ENCODE measurements at places on chromosomes 6 and 20.

DNA sequence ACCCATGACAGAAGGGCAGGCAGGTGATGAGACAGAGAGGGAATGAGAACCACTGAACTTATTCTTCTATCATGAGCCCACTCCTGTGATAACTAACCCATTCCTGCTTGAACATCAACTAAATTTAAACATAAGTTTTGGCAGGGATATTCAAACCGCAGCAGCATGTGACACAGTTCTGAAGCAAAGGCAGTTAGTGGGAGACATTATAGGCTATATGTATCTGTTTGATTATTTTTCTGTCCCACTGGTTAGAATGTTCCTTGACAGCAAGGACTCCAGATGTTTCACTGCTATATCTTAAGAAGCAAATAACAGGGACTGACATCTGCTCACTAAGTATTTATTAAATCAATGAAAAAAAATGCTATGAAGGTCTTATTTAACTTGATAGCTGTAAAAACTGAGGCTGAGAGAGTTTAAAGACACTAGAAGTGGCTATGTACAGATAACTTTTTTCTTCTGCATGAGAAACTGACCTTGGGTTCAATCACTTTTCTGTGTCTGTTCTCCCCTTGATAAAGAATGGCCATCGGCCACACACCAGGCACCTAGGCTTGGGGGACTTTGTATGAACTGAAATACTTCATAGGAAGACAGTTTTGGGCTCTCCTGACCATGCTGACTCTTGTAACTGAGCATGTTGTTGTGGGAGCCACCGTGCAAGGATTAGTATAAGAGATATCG, 90.9 kb downstream of the CEP162 start:
- DNase-seq: no peak

GRCh38 chr6:25998379-25998778, 35.8 kb downstream of the TRIM38 start:
- DNase-seq: no peak

DNA sequence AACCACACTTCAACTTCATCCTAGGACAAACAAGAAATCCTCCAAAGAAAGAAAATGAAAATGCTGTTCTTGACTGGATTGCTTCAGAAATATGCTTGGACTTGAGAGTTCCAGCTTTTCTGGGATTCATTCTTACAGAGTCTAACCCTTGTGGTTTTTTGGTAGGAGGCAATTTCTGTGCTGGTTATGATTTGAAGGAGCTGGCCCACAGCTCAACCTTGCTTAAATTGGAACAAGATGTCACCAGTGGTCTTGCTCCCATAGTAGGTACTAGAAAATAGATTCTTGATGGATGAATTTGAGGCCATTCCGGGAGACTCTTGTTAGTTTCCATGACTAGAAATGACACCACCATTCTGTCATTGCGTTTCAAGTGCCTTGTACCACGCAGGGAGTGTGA, 54.3 kb upstream of the BMP6 start:
- DNase-seq: no peak

DNA sequence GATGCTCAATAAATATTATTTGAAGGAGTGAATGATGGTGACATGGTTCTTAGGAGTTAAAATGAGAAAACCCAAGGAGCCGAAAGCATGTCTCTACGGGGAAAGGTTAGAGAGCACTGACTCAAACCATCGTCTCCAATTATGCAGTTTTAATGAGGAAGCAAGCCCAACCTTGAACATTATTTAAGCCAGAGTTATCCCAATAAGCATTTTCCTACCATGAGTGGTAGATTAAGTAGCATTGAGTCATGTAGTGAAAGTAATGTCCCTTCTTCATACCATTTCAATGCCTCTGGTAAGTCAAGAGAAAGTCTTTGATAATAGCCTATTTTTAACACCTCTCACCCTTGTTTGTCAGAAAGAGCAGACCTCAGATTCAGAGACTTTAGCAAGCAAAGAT, 13.5 kb downstream of the TSHZ2 start:
- no peak for DNase-seq

- no peak for DNase-seq
These were observed 87.2 kb downstream of the DST start for GRCh38 chr6:56555438-56555872.

DNA sequence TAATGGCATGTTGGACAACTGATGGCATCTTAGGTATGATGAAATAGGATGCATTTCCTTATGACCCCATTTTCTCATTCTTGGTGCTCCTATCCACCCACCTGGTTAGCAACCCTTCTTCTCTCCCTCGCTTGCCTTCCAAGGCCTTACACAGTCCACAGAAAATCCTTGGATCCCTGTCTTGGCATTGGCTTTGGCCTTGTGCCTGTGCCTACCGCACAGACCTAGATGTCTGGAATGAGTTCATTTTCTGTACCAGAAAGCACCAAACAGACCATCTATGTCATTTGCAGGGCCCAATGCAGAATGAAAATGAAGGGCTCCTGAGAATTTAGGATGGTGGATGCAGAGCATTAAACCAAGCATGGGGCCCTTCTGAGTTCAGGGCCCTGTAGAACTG, 99.0 kb upstream of the LAMP5 start:
- DNase-seq: no peak

DNA sequence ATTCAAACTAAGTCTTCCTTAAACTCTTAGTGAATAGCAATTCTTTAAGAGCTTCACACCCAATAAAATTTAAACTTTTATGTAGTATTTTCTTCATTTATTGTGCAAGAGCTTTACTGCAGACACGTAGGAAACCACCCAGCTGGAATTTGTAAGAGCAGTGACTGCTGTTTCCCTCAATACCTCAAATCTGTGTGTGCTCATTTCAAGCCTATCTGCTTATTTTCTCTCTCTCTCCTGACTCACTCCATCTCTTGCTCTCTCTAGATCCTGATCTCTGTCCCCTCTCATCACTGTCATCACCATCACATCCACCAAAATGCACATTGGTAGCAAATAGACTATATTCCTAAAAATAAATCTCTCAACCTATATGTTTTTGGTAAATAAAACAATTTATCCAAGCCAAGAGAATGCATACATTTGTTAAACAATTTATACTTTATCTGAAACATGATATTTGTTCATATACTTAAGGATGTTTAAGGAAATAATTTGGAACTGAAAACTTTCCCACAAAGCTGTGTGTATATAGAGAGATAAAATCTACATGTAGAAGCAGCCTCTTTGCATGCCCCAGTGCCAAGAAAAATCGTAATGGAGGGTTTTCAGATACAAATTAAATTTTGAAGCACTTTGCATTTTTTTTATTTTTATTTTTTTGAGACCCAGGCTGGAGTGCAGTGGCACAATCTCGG, 273.0 kb downstream of the TFAP2A start:
- DNase-seq: no peak

- no peak for DNase-seq
These were observed 1.8 kb downstream of the SERPINB6 start for GRCh38 chr6:2969549-2969948.

- no peak for DNase-seq
These were observed 5.3 kb downstream of the HLA-B start for GRCh38 chr6:31351401-31352309.

DNA sequence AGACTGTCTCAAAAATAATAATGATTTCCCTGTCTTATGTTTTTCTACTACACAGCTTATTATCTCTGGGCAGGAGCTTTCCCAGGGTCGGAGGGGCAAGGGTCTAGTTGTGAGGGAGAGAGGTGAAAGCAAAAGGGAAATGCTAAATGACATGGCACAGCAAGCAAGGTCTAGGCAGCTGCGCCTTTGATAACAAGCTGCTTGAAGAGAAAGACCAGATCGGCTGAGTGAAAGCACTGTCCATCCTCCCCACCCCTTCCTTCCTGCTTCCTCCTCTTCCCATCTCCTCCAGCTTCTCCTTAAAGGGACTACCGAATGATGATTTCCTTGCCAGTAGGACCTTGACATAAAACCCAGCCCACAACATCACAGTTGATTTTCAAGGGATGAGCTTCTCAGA, 158.1 kb upstream of the AKAP12 start:
- no peak for DNase-seq

DNA sequence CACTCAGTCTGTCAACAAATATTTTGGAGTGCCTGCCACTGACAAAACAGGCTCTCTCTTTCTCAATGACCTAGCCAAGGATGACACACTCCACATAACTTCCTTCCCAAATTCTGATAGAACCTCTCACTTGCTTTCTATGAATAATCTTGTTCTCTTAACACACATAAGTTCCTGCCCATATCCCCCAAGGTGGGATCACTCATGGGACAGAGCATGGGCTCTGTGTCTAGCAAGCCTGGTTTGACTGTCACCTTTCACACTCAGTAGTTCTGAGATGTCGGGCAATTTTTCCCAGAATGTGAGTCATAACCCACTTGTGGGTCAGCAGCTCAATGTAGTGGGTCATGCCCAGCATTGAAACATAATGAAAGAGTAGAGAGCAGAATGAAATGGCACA, 78.1 kb downstream of the LRFN2 start:
- DNase-seq: no peak

GRCh38 chr20:46468508-46468907, 44.9 kb downstream of the ZNF334 start:
- no peak for DNase-seq

- DNase-seq: no peak
These were observed 22.1 kb downstream of the NUDT3 start for GRCh38 chr6:34370361-34370760.

GRCh38 chr6:44123544-44123943, 3.7 kb downstream of the MRPL14 start:
- DNase-seq: no peak

GRCh38 chr6:79788756-79789155, 157.6 kb downstream of the SH3BGRL2 start:
- no peak for DNase-seq

DNA sequence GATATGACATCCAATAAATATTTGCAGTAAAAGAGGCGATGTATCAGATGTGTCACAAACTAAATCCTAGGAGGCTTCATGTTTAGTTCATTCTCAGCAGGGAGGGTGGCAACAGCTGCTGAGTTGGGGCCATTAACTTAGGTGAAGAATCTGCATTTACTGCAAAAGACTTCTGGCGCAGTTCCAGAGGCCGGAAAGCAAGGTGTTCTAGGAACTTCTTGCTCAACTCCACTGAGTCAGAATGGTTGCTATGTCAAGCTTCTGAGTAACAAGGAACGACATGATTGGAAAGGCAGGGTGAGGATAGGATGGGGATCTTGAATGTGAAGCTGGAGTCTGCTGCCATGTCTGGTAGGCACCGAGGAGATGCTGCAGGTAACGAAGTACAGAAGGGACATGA, 11.7 kb downstream of the ADNP start:
- DNase-seq: no peak

All from stimulated activated CD4-positive, alpha-beta T cell treated with anti-CD3 and anti-CD28 coated beads, Interleukin-4, amount 100 ng/mL, for 24 hours (primary cell).